Left ventricle myocardium inferior (tissue), 1 donor: ENCODE measurements at places on chromosomes 6 and 20. TPM values are rescaled to one million over a fixed set of nuclear protein-coding genes. Genes with fewer than 3 reads are reported as not detected.

DNA sequence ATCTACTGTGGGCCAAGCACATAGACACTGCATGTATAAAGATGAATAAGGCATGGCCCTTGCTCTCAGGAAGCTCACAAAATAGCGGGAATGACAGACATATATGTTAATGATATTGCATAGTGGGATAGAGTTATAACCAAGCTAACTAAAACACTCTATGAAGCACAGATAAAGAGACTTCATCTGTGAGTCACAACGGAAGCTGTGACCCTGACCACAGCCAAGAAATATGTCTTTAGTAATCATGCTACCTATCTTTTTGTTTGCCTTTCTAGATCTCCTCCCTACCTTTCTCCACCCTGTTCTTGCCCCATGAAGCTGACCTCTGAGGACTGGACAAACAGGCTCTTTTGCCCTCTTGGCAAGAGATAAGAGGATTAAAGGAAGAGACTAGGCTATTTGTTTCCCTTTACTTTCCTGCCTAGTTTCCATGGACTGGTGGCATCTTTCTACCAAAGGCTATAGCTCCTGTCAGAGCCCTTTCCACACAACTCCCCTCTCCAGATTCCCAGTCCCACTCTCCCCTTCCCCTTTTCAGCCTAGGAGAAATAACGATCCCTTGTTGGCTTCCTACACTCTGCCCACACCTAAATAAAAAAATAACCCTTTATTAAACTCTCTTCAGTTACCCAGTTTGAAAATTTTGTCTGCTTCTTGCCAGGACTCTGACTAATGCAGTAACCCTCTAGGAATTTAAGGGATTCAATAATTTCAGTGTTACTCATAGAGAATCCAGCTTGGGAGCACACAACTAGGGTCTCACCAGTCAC, 504.9 kb upstream of the MARCKS start:
- DNase-seq, result no peak

DNA sequence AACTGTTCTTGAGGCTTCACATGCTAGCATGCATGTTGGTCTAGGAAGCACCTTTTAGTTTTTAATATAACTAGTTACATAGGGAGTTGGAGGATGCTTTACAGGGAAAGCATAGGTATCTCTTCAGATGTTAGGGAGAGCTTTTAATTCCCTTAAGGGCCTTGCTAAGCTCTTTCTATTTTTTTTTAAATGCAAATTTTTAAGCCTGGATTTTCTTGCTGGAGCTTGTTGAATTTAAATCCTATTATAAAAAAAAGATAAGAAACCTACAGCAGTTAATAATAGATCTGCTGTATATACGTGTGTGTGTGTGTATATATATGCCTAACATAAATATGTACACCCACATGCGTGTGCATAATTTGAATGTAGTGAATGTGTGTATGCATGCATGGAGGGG, 79.0 kb downstream of the FIG4 start:
- DNase-seq, result no peak

- DNase-seq, result no peak
Observed at GRCh38 chr6:131062241-131063027, 611 bp downstream of the EPB41L2 start.

DNA sequence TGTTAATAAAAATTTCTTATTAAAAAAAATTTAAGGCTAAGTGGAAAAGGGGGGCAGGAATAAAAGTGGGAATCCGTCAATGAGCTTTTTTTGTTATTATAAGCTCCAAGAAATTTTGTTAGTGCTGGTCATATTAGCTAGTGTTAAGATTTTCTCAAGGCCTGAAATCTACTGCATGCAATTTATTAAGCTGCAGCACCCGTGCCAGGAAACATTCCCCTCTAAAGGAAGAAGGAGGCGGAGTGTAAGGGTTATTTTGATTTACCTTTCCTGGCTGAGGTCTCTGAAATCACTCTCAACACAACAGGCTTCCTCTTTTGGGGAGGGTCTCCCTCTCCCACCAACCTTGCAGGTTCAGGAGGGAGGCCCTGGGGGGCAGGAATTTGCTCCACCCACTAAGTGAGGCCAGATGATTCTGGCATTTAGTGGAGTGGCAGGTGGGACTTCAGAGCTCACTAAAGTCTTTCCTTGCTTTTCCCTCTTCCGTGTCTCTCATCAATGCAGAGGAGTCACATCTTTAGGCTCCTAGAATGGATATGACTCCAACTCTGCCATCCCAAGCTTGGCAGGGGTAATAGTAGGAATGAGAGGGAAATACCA, 168.8 kb downstream of the BCAS1 start:
- DNase-seq, result no peak

DNA sequence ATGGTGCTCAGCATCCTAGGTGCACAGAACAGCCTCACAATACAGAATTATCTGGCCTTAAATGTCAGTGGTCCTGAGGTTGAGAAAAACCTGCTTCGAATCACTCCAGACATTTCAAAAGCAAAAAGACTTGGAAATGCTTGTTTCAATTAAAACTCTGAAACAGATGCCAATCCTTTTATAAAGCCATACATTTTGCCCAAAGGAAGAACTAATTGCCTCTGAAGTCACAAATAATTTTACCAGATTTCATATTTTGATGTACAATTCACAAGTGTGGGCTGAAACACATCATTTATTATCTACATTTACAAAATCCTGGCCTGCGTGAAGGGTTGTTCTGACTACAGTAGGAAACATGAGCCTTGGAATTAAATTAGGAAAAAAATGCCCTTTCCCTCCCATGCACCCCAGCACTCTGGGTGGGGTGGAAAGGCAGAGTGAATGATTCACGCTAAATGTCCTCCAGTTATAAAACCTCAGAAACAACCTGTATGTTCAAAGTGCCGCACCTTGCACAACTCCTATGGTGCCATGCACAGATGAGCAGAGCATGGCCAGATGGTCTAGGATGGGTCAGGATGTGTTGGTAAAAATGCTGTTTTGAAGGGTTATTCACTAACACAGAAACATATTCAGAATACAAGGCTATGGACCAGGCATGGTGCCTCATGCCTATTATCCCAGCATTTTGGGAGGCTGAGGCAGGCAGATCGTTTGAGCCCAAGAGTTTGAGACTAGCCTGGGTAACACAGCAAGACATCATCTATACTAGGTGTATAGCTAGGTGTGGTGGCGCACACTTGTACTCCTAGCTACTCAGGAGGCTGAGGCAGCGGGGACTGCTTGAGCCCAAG, 87.0 kb downstream of the ZMYND8 start:
- DNase-seq, result no peak

ARFGEF2 gene
- 45.1 TPM for total RNA-seq

FUT9 gene
- total RNA-seq, result not detected

GRCh38 chr6:126361832-126362440, 22.0 kb downstream of the CENPW start:
- DNase-seq, result no peak

- no peak for DNase-seq
Observed at GRCh38 chr6:38445336-38445735, 194.4 kb downstream of the BTBD9 start.

- DNase-seq, result no peak
Observed at GRCh38 chr6:154140743-154141142, 101.7 kb downstream of the OPRM1 start.

DNA sequence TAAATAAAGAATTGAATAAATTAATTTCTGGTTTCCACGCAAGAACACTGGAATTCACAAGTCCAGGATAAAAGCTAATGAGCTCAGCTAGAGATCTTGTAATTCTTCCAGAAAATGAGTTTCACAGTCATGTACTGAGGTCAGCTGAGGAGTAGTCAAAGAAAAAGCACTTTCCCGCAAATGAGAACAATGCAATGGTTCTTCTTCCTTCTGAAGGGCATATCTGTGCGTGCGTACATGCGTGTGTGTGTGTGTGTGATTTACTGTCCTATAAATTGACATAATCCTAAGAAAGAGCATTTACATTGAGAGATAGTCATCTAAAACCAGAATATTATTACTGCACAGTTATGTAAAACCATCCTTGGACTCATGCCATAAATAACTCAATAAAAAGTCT, 968.9 kb upstream of the EYS start:
- no peak for DNase-seq

DNA sequence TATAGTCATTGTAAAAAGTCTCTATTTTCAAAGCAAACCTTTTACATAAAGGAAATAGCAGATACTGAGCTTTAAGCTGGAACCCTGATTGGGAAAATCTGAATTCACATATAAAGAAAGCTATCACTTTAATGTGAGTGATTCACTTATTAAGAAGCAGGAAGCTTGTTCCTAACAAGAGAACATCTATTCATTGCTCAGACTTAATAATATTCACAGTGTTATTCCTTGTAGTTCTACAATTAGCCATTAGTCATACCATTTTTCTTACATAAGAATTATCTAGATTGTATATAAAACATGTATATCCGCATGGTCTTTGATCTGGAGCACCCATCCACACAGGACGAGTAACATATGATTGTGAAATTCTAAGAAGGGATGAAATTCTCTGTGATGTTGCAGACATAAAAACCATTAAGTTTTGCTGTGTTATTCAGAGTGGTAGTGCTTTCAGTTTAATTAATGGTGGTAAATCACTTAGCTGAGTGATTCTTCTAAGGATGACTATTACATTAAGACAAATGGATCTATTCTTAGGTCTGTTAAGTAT, 71.1 kb upstream of the FOXQ1 start:
- no peak for DNase-seq

DNA sequence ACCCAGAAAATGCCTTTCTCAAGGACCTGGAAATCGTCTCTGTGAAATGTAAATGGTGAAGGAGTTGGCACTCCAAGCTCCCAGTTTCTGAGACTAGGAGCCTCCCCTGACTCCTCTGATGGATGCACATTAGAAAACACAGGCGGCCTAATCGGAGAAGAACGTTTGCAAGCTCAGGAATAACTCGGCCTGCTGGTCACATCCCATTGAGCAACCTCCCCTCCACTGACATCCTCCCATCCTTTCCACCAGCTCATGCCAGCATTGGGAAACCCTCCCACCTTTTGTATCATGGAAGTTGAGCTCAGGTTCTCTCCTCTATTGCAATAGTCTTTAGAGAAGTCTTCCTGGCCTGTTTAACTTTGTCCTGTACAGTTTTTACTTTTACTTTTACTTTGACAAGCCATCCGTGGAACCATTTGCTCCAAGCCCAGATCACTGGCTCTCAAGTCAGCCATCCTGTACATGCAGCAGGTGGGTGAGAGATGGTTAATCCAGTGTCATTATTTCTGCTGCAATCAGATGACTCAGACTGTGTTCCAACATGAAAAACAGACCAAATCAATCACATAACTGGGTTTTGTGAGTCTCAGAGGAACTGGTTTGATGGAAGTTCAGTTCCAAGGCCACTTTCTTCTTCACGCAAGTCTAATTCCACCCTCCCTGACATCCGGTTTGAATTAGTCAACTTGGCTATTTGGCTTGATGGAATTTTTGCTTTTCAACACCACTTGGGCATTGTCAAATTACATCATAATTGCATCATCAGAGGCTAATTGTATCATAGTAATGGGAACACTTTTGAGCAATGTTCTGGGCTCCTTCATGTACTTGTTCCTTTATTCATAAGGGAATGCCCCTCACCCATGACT, 619.4 kb upstream of the CDH4 start:
- no peak for DNase-seq

DNA sequence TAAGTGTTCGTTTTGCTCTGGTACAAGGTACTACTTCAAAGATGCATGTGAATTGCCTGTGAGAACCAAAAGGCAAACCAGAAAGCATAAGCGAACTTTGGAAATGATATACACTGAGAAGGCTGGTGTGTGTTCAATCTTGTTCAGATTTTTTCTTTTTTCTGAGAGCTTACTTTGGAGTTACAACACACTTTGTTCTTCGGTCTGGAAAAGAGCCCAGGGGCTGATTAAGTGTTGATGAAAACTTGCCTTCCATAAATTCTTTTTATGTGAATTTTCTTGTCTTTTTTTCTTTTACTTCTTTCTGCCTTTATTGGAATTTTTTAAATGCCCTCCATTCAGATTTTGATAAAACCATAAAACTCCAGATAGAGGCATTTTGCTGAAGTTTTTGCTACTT, 395.1 kb upstream of the SASH1 start:
- DNase-seq, result no peak

GCM1 gene
- not detected for total RNA-seq

DNA sequence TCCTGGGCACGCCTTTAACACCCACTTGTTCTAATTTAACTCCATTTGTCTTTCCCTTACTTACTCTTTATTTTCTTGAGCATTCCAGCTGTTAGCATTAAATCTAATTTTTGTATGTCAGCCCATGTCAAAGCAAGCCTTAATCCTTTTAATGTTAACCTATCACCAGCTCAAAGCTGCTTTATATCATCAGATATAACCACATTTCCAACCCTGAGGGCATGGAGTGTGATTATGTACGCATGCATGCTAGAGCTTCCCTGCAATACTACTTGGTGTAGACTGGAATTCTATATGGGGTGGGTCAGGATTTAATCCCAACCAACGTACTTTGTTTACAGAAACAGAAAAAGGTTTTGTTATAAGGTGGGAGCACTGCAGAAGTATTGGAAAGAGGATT, 139.4 kb upstream of the HMGN3 start:
- no peak for DNase-seq

MTFR2 gene
- 0.52 TPM for total RNA-seq

GPR6 gene
- total RNA-seq, result not detected

DNA sequence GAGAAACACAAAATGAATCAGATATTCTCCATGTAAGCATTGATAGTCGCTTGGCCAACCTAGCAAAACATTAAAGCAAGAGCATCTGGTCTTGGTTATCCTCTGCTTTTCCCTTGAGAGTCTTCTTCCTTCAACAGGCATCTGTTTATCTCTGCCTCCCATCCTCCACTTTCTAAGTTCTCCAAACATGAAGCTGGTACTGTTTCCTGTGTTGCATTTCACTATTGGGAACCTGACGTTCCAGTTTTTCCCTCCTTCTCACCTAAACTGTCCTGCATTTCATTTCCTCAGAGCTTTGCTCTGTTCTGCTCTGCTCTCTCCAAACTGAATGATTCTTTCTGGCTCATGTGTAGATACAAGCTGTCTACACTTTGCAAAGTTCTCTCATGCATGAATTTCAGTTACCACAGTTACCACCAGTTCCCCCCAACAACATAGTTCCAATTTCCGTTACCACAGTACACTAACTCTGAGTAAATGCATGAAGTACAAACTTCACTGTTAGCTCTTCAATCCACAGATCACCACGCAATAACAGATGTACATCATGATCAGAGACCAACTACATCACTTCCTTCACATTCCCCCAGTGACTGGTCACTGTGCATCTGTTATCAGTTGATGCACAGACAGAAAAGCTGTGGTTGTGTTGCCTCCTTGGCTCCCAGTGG, 86.7 kb upstream of the F13A1 start:
- DNase-seq, result no peak

GRCh38 chr6:37140145-37140544, 29.8 kb upstream of the PIM1 start:
- DNase-seq, result no peak

GLP1R gene
- total RNA-seq, result 7.5 TPM

GRCh38 chr20:16580147-16580546, 6.9 kb upstream of the KIF16B start:
- DNase-seq, result no peak

DNA sequence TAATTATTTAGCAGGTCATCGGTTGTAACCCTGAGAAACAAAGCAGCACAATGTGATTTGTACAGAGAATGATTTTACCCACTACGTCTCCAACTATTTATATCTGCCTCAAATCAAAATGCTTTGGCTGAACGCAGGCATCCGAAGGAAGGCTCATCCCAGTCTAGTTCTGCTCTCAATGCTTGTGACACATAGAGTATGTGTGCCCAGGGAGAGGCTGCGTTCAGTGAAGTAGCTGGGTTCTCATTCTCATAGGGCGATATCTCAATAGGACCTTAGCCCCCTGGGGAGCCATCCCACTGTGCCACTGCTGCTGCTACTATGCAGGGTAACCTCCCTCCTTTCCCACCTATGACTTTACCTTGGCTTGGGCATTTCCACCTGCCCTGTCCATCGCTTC, 407 bp downstream of the GABRR2 start:
- no peak for DNase-seq

- no peak for DNase-seq
Observed at GRCh38 chr6:152957796-152958195, 25.0 kb downstream of the FBXO5 start.

BRD2 gene
- 63.4 TPM for total RNA-seq
